Activated naive CD4-positive, alpha-beta T cell (primary cell): ENCODE measurements at places on chromosomes 6 and 20.
A peak's percentile ranks its signal among the peaks of the same experiment; 100 is the strongest.

GRCh38 chr6:131733376-131734016 is 22.7 kb upstream of the CTAGE9 start:
- DNase-seq, result no peak

DNA sequence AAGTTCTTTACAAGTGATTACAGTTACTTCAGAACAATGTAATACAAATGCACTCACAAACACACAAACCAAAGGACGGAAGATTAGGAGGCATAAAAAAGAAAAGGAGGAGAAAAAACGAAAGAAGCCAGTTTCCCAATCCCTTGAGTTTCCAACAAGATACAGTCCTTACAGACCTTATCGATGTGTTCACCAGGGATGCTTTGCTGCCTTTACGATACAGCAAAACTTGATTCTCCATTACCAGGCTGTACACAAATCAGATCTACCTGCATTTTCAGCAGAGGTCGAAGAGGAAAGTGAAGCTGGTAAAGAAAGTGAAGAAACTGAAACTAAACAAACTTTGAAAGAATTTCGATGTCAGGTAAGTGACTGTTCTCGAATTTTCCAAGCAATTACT is 62.6 kb upstream of the SMIM8 start:
- DNase-seq, result no peak

DNA sequence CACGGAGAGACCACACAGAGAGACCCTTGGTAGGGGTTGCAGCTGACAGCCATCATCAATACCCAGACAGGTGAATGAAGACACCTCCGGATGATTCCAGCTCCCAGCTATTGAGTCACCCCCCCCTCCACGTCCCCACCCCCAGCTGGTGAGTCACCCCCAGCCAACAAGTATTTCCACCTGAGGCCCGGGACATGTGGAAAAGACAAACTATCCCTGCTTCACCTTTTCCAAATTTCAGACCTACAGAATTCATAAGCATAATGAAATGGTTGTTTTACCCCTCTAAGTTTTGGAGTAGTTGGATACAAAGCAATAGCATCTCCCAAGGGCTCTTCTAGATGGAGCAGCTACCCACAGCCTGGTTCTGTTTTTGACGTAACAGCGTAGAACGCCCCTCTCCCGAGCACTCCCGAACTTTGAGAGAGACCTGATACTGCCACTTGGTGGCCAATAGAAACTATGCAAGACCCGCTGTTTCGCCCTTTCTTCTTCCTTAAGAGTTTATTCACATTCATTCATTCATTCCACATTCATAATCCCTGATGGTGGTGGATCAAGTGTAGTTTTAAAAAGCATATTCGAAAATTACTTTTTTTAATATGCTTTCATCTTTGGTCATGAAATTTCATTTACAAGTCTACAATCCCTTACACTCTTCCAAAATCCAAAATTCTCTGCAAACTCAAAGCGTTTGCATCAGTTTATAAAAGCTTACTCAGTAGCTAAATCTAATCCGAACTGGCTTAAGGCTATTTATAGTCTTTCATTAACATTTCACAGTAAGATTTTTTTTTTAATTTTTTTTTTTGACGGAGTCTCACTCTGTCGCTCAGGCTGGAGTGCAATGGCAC is 15.1 kb upstream of the PPP1R16B start:
- peak; percentile 16 for DNase-seq

DNA sequence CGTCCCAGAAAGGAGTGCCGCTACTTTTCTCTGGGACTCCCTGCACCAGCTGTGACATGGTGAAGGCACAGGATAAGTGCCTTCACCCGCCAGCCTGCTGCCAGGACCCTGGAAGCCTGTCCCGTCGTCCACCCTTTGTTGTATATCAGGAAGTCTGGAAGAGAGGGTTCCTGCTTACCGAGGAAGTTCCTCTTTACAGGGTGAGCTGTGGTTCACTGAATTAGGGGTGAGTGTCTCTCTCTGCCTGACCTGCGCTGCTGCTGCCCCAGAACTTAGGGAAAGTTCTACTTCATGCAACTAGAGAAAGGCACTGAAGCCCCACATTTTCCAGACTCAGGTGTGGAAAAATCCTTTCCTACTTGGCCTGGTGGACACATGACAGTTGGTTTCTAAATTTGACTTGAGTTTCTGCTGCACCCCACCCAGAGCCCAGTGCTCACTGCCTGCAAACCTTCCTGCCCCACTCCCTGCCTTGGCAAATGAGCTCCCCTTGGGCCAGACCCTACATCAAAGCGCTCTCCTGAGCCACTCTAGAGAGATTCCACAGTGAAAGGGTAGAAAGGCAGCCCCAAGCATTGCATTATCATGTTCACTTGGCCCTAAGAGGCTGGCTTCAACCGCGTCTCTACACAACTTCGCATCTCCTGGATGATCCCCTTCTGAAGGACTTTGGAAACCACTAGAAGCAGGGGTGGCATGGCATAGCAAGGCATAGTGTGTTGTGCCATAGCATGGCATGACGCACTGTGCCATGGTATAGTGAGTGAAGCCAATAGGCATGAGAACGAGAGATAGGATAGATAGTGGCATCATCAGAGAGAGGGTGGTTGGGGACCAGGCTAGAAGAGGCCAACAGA is 215.8 kb upstream of the CDYL start:
- DNase-seq, result no peak

DNA sequence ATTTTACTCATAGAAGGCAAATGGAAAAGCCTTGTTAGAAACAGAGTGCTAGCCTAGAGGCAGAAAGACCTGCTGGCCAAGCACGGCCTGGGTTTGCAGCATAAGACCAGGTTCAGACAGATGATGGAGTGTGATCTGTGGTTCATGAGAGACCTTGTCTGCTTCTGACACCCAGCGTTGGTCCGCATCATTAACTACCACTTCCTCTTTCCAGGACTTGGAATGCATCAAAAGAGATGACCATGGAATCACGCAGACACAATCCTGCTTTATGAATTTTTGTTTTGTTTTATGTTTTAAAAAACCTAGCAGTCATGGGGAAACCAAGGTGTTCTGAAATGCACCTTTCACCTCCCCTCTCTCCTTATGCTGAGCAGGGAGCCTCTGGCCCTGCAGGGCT is 76.8 kb upstream of the SYNDIG1 start:
- no peak for DNase-seq

GRCh38 chr6:123636282-123636681 is 468 bp downstream of the TRDN start:
- no peak for DNase-seq

DNA sequence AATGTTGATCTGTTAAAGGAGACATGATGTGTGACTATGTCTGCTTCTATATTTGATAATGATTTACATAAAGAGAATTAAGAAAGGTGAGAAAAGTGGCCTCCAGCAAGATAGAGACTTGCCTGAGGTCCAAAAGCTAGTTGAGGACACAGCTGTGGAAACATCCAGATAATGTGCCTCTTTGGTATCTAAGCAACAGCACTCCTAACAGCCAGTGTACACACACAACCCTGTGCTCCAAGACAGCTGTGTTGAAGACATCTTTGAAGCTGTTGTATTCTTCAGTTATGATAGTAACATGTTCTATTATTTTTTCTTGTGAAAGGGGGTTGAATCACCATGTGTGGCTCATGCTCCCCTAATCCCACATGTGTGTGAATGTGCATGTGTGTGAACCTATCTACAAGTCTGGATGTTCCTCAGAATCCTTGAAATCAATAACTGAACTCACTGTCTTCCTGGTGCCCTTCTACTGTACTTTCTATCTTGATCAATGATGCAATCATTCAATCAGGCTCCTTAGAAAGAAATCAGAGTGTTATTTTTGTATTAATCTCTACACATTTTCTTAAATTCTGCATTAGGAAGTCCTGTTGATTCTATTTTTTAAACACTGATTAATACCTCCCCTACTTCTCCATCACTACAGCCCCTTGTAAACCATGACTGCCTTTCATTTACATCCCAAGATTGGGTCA is 116.7 kb upstream of the SSTR4 start:
- no peak for DNase-seq

- no peak for DNase-seq
These were observed 24.5 kb downstream of the YTHDF1 start for GRCh38 chr20:63191400-63191799.

GRCh38 chr20:50540620-50541605 is 30.7 kb downstream of the PTPN1 start:
- no peak for DNase-seq

GRCh38 chr20:21214431-21214830 is 88.5 kb downstream of the KIZ start:
- no peak for DNase-seq

DNA sequence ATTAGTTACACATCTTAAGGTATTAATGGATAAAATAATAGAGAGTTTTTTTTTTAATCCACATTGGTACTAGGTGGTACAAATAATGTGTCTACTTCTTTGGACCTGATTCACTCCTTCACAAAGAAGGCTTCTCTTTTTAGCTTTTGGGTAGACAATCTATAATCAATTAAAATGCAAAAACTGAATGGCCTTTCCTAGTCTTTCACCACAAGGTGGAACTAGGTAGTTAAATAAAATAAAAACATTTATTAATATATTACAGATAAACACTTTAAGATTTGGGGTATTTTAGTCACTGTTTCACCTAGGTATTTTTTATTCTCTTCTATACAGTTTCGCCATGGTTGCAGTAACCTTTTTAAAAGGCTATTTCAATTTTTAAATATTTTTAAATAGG is 68.3 kb upstream of the DST start:
- no peak for DNase-seq

GRCh38 chr20:56453352-56453751 is 15.1 kb upstream of the RTF2 start:
- DNase-seq, result no peak

- DNase-seq, result no peak
These were observed 526.4 kb downstream of the PRKN start for GRCh38 chr6:162200945-162201690.

DNA sequence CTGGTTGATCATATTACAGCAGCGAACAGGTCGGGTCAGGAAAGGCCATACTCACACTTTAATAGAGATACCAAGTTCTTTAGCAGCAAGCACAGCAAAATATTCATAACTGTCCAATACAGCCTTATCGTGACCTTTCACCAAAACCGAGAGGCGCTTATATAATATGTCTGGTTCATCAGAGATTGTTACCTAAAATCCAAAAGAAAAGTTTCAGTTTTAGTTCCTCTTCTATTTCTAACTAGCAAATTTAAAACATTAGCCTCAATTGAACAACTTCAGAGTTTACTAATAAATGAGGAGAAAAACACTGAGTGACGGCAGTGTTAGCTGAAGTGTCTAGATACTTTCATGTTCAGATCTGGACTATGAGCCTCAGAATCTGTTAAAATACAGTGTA is 5.9 kb downstream of the MRPS10 start:
- no peak for DNase-seq

GRCh38 chr6:21377356-21377755 is 216.2 kb upstream of the SOX4 start:
- no peak for DNase-seq

- no peak for DNase-seq
These were observed 29.3 kb upstream of the PRDM1 start for GRCh38 chr6:106056746-106057390.

DNA sequence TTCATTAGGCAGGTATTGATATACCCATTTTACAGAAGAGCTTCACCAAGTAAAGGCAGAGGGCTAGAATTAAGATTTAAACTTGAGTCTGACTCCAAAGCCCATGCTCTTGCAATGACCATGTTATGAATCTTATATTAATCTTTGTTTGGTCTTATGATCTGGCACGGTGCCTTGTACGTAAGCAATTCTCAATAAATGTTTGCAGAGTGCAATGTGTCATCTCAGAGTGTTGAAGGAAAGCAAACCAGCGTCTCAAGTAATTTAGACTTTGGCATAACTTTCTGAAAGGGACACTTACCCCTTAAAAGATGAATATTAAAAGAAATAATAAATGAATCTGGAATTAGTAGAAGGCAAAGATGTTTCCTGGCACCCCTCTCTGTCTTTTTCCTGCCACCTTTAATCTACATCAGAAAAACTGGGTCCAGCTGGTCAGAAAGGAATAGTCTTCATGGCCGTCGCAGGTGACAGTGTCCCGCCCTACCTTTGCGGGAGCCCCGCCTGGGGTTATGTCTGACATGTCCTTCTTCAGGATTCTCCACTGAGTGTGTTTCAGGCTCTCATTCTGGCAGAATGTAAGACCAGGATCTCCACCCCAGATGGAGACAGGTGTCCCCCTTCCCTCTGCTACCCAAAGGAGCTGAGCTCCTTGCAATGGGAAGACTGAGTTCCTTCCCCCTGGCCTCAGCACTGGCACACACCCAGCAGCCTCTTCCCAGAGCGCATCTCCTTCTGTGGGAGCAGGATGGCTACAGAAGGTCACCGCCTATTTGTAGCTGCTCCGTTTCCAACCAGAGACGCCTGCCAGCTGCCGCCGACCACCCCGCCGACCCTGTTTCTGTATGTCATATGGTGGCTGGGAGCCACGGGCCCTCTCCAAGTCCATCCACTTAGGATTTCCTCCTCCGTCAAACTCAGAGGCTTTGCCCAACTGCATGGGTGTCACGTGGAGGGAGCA is 266.3 kb upstream of the ECI2 start:
- DNase-seq, result no peak

DNA sequence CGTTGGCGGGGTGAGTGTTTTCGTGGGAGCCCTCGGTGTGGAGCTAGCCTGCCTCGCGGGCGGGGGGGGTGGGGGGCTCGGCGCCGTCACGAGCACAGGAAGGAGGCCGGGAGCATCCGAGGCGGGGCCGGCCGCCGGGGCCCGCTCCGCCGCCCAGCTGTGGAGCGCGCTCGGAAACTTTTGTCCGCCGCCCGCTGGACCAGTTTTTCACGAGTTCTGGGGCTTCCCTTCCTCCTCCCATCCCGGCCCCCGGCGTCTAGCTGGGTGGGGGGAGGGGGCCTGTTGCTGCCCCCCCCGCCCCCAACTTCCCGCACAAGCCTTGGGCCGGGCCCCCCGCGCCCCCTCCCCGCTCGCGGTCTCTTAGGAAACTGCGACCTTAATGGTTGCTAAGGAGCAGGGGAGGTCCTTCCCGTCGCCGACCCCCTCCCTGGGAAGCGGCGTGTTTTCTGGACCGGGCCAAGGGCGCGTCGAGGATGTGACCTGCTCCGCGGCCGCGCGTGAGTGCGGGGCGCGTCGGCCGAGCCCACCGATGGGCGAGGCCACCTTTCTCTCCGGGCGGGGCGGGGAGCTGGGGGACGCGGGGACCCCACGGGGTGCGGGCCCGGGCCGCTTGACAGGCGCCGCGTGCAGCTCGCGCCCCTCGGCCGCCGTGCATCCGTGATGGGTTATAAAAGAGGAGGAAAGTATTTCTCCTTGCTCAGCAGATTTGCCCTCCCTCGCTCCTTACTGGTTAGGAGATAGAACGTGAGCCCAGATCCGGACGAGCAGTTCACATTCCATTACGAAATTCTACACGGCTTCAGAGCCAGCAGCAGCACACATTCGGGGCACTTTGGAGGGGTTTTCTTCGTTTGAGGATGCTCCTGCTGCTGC is 1.4 kb downstream of the RREB1 start:
- DNase-seq, result no peak

- no peak for DNase-seq
These were observed 19.5 kb upstream of the FAM8A1 start for GRCh38 chr6:17580518-17581048.

- no peak for DNase-seq
These were observed 50.0 kb upstream of the CHD6 start for GRCh38 chr20:41668057-41668749.

- DNase-seq, result no peak
These were observed 16.6 kb upstream of the ZNF831 start for GRCh38 chr20:59146780-59147565.
